AG20443 (cell line): ENCODE measurements at places on chromosomes 3 and 15.

DNA sequence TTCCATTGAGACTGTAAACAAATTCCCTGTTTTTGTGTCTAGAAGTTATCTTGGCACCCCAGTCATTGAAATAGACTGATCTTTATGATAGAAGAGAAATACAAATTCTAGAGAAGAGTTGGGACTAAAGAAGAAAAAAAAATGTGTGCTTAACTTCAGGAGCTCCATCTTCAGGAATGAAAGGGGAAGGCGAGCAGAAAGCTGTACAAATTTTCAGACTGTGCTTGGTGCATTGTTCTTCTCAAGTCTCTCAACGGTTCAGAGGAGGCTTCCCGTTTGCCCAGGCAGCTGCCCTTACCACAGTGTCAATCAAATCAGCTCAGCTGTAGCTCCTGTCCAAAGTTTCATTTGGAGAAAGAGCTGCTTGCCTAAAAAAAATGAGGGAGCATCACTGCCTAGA is 41.7 kb downstream of the OXSM start:
- DNase-seq, result peak; percentile 24

DNA sequence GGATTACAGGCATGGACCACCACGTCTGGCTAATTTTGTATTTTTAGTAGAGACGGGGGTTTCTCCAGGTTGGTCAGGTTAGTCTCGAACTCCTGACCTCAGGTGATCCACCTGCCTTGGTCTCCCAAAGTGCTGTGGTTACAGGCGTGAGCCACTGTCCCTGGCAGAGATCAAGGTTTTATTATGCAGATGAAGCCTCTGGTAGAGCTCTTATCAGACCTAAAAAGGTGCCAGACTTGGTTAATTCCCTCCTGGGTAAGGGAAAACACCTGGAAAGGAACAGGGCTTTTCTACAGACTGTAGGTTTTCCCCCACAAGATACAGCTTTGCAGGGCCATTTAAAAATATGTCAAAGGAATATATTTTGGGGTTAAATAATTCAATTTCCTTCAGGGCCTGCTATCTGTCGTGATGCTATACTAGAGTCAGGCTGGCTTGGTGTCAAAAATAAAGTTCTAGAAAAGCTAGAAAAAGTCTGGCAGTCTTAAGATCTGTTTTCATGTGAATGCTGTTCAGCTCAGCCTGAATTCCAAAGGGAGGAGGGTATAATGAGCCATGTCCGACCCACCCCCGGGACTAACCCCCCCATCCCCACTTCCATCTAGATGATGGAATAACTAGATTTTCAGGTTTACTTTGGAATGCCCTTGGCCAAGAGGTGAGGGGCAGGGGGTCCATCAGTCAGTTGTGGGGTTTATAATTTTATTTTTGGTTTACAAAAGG is 1.9 kb upstream of the BLOC1S6 start:
- DNase-seq, result no peak

DNA sequence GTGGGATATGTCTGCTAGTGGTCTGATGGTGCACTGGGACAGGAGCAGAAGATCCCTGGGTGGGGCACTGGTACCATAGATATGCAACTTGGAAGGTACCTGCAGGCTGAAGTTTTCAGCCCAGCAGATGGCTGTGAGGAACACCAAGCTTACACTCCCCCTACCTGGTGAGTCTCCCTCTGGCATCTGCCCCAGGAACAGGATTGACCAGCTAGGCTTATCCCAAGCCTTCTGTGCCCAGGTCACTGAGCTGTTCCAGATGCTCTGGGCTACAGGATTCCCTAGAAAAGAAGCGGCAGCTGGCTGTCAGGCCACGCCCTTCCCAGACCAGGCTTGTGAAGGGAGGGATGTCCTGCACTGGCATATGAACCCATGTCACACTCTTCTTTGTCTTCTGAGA is 1130.0 kb downstream of the NAALADL2 start:
- no peak for DNase-seq

- DNase-seq, result no peak
These were observed 2.8 kb upstream of the RIOX2 start for GRCh38 chr3:97974996-97975395.

- no peak for DNase-seq
These were observed 163.5 kb downstream of the ABHD5 start for GRCh38 chr3:43854283-43854682.

- DNase-seq, result no peak
These were observed 6.6 kb upstream of the SUCNR1 start for GRCh38 chr3:151866711-151867410.

DNA sequence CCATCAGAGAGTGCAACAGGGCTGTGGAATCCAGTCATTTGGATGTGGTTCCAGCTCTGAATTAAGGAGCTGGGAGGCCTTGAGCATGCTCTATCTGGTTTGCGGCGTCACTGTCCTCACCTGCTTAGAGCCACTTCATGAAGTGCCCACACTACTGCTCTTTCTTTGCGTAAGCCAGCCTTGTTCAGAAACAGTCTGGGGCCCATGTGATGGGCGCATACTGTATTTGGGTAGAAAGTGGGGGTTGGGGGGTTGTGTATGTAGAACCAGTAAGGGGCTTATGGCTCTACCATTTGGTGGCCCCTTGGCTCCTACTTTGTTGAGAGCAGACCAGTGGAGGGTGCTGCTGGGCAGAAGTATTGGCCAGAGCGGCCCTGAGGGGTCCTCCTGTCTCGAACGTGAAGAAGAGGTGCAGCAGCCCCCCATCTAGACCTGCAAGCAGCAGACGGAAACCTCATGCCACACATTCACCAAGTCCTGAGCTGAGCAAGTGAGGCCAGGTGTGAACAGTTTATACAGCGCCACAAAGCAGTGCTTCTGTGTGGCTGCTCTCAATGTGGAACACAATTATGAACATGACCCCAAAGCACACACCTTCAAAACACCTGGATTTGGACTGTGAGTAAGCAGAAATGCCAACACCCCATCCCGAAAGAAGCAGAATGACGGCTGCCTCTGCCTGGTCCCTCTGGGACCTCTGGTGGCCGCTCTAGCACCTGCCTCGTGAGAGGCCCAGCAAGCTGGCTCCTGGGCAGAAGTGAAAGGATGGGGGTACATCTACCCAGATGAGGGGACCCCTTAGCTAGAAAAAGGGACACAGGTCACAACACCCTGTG is 26.6 kb downstream of the SRPRB start:
- DNase-seq, result no peak

- no peak for DNase-seq
These were observed 1371.6 kb upstream of the EPHA6 start for GRCh38 chr3:95442766-95443165.

DNA sequence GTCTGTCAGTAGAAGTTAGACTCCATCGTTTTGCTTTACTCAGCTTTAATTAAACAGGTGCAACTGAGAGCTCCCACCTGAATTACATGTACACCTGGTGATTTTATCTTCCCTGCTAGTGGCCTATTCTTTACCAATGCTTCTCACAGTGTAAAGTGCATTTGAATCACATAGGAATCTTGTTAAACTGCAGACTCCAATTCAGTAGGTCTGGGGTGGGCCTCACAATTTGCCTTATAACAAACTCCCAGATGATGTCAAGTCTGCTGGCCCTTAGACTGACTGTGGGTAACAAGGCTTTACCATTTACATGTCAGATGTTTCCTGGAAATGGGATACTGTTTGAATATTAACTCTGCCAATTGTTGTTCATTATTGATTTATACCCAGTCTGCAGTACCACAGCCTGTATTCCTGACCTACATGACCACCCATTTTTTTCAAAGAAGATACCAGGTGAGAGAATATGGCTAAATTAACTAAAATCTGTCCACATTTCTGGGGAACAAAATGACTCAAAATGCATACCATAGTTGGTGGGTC is 37.2 kb downstream of the CMSS1 start:
- no peak for DNase-seq

GRCh38 chr3:143956838-143957237 is 14.8 kb upstream of the DIPK2A start:
- no peak for DNase-seq

GRCh38 chr3:194472290-194472920 is 14.4 kb downstream of the ATP13A3 start:
- DNase-seq, result peak; percentile 48

GRCh38 chr15:31080591-31081014 is 20.9 kb downstream of the TRPM1 start:
- DNase-seq, result no peak

GRCh38 chr3:169911272-169911671 is at the start of gene SAMD7:
Gene SAMD7 (plus strand): TSS chr3:169911572. CDS start chr3:169919499, 7,927 bp downstream.
- no peak for DNase-seq

GRCh38 chr15:64911311-64912186 is at the start of gene ANKDD1A:
Gene ANKDD1A (plus strand): TSS chr15:64911902. CDS start chr15:64911931, 29 bp downstream.
- DNase-seq, result peak; percentile 94

- DNase-seq, result no peak
These were observed 37.3 kb upstream of the IGF1R start for GRCh38 chr15:98610991-98611390.

DNA sequence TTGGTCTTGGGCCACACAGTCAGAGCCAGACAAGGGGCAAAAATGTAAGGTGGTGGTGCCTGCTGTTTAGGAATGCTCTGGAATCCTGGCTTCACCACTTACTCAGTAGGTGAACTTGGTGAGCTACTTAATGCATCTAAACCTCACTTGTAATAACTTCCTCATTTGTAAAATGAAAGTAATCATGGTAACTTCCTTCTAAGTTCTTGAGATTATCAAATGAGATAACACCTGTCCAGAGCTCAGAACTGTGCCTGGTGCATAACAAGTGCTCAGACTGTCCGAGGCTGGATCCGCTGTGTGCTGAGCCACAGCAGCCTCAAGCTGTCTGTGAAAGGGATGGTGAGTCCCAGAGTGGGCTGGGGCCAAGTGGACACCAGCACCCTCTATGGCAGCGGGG is 62.8 kb upstream of the KY start:
- no peak for DNase-seq

DNA sequence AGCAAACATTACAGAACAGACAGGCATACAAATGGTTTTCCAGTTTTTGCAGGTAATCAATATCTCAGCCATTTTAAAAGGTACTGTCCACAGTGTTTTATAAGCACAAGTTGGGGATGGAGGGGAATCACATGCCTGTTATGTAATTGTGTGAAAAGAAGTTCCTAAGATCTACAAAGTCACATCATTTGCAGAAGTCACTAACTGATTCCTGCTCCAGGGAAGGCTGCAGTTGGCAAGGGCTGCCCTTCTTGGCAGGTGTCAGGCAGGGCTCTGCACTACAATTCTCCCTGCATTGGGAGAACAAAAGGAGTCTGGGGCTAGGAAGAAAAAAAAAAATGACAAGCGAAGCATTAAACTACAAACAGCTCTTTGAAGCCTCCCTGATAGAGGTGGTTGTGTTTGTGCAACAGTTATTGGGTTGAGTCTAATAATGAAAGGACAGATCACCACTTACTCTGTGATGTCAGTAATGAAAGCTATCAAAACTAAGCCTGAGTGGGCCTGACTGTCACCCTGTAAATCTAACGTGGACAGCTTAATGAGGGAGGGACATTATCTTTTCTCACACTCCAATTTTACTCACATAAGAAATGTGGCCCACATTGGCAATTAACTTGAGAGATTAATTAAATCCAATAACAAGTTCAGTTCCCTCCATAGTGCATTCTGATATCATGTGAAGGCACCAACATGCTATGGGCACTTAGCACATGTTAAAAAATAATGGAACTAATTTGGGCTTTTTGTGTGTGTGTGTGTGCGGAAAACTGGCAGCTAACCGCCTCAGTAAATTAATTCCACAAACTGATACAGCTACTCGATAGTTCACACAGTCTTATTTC is 242.9 kb downstream of the FHIT start:
- DNase-seq, result no peak

- no peak for DNase-seq
These were observed 403.8 kb upstream of the ARL6 start for GRCh38 chr3:97360804-97361203.

- DNase-seq, result no peak
These were observed 391.1 kb downstream of the FGF12 start for GRCh38 chr3:192336286-192336685.

GRCh38 chr3:126050626-126051025 is 33.3 kb downstream of the SLC41A3 start:
- no peak for DNase-seq

- DNase-seq, result peak; percentile 22
These were observed 19.4 kb downstream of the CDV3 start for GRCh38 chr3:133592843-133593242.

- peak; percentile 12 for DNase-seq
These were observed 728.1 kb downstream of the OTOL1 start for GRCh38 chr3:162224746-162225145.

DNA sequence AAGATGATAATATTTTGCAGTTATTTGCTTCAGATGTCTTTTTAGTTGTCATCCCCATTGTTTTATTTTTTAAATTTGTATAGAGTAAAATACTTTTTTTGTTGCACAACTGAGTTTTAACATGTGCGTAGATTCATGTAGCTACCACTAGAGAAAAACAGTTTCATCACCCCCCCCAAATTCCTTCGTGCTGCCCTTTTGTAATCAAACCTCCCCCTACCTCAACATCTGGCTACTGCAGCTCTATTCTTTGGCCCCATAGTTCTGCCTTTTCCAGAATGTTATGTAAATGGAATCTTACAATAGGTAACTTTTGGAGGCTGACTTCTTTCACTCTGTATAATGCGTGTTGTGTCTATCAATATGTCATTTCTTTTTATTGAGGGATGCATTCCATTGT is 232.0 kb upstream of the RASGRP1 start:
- no peak for DNase-seq

- peak; percentile 33 for DNase-seq
These were observed 40.5 kb downstream of the FILIP1L start for GRCh38 chr3:100073714-100074307.

DNA sequence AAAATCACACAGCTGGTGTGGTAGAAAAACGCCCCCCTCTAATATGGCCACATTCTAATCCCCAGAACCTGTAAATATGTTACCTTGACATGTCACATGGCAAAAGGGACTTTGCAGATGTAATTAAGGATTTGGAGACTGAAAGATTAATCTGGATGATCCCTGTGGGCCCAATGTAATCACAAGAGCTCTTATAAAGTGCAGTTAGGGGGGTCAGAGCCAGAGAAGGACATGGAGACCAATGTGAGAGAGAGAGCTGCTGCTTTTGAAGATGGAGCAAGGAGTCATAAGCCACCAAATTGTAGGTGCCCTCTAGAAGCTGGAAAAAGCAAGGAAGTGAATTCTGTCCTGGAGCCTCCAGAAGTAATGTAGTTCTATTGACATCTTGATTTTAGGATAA is 152.6 kb downstream of the PEX5L start:
- no peak for DNase-seq

DNA sequence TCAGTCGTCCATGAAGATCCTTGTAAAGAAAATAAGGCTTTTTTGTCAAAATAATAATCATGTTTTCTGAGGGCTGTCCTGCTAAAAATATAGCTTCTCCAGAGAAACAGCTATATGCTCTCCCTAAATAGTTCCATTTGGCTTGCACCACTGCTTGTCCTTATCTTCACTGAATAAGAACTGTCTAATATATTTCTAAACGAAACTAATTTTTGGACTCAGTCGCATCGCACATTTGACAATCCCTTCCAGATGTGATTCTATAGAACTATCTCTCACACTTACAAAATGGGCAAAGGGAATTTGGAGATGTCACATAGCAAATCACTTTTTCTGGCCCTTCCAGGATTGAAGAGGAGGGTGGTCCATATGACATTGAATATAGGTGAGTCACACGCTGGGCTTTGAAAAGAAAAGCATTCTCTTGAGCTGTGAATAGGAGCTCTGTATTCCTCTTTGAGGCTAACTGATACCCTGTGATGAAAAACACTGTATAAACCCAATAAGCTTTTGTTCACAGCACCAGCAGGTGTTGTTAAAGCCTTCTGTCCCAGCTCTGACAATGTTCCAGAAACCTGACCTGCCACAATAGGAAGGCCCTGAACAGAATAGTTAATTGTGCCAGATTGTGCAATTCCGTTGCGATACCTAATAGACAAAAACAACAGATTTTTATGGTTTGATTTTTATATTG is 1144.2 kb downstream of the ROBO2 start:
- DNase-seq, result no peak
